ENCODE measurements at places on chromosomes 11 and 22.

GRCh38 chr22:29061773-29062172, at the start of gene C22orf31:
TSS of gene C22orf31 (minus strand) at chr22:29061831. CDS start at chr22:29061792, 39 bp downstream.
- no peak for DNase-seq

- DNase-seq = no peak
Observed at GRCh38 chr11:77149716-77150392, 21.8 kb downstream of the MYO7A start.

- DNase-seq = no peak
Observed at GRCh38 chr11:130404727-130405126, 23.7 kb downstream of the ADAMTS8 start.

GRCh38 chr11:8312986-8313385, 49.3 kb upstream of the LMO1 start:
- DNase-seq = no peak

GRCh38 chr11:3122775-3123201, 42.3 kb downstream of the OSBPL5 start:
- no peak for DNase-seq

DNA sequence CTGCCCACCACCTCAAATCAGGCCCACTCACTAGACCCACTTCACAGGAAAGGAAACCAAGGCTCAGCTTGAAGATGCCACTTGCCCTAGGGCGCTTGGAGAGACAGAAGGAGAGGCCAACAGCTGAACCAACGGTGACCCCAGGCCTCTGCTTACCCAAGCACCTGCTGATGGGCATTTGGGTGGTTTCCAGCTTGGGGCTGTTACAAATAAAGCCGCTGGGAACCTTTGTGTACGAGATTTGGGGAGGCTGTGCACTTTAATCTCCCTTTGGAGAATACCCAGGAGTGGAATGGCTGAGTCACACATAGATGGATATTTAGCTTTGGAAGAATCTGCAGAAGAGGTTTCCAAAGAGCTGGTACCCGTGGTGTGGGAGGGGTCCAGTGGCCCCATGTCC, 50.9 kb upstream of the LINC01488 start:
- DNase-seq = no peak

GRCh38 chr11:27722953-27723344, 22.7 kb upstream of the BDNF start:
- DNase-seq = no peak

- no peak for DNase-seq
Observed at GRCh38 chr11:128901653-128902514, 10.7 kb downstream of the KCNJ5 start.

DNA sequence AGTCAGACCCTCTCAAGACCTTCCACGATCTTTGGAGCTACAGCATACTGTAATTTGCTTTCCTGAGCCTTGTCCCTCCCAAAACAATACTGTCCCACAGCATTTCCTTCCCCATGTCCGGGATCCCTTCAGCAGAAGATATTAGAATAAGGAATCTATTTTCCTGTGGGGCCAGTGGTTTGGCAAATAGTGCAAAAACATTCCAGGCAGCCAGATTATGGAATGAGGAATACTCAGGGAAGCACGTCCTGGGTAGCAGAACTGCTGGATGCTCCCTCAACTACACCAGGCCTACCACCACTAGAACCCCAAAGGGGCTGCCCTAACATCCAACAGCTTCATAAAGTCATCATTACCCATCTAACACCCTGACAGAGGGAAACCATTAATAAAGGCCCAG, 61.5 kb downstream of the AAMDC start:
- no peak for DNase-seq

DNA sequence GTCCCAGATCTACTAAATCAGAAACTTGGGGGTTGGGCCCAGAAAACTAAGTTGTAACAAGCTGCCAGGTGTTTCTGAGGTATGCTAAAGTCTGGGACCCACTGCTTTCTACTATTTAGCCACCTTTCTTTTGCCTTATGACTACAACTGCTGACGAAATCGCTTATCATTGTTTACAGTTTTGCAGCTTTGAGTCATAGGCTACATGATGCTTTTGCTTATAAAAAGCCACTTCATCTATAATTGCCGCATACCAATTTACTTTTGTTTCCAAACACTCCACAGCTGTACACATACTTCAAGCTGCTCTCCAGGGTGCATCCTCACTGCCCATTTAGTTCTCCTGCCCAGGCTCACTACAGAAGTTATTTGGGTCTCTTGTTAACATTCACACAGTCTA, 144.7 kb downstream of the ENTHD1 start:
- DNase-seq = peak; percentile 24

DNA sequence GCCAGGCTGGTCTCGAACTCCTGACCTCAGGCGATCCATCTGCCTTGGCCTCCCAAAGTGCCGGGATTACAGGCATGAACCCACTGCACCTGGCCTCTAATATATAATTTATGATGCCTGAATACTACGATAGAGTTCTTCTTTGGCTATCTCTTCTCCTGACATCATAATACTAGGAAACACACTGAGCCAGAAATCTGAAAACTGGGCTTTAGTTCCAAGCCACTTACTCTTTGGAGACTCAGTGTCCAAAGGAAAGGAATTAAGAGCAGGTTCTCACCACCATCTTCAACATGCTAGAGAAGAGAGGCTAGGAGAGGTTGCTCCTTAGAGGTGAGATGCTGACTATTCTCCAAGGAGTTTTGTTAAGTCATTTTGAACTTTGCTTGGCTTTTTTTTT, 52.4 kb downstream of the UBASH3B start:
- DNase-seq = no peak

DNA sequence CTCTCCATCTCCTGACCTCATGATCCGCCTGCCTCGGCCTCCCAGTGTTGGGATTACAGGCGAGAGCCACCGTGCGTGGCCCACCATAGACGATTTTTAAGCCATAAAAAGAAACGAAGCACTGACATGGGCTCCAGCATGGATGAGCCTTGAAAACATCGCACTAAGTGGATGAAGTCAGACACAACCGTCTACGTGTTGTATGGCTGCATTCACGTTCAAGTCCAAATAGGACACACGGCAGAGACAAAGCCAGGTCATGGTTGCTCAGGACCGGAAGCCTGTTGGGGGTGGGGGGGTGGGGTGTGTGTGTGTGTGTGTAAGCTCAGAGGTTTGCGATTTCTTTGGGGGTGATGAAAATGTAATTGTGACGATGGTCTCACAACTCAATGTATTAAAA, 10.0 kb downstream of the RRP7A start:
- DNase-seq = no peak

GRCh38 chr11:92376146-92376599, 151.6 kb downstream of the FAT3 start:
- no peak for DNase-seq

GRCh38 chr11:69912161-69912910, 93.1 kb upstream of the FGF3 start:
- no peak for DNase-seq

GRCh38 chr22:45218976-45219375, 21.7 kb downstream of the KIAA0930 start:
- peak; percentile 22 for DNase-seq

GRCh38 chr11:127345819-127346459, 345.4 kb upstream of the KIRREL3 start:
- DNase-seq = peak; percentile 38

- no peak for DNase-seq
Observed at GRCh38 chr11:94924612-94925011, 48.7 kb downstream of the CWC15 start.

- no peak for DNase-seq
Observed at GRCh38 chr11:86269645-86270044, 25.1 kb downstream of the EED start.

DNA sequence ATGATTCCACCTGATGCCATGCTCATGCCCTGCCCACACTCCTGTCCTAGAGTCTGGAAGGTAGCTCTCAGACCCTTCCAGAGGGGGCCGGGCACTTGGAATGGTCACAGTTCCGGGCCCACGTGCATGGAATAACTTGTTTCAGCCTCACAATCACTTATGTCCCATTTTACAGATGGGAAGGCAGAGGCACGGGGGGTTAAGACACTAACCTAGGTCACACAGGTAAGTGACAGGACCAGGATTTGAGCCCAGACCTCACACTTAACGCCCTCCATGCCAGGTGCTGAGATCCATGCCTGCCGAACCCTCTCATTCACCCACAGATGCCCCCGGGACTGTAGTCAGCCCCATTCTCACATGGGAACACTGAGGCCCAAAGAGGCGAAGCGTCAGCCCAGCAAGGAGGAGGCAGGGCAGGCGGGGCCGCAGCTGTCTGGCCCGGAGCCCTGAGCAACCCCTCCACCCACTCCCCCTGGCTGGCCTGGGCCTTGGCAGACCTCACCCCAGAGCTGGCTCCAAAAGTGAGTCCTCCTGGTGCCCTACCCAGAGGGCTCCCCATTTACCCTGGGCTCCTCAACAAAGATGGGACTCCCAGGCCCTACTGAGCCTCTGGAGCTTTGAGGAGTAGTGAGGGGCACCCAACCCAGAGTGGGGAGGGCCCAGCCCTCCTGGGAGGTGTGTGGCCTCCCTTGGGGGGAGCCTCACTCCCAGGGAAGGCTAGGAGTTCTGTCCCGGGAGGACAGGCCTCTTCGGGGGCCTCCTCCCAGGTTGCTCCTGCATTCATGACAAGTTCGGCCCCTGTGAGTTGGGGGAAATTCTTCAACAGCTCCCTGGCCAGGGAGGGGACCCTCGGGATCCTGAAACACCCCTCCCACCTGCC, 2.4 kb upstream of the ALDH3B1 start:
- no peak for DNase-seq

DNA sequence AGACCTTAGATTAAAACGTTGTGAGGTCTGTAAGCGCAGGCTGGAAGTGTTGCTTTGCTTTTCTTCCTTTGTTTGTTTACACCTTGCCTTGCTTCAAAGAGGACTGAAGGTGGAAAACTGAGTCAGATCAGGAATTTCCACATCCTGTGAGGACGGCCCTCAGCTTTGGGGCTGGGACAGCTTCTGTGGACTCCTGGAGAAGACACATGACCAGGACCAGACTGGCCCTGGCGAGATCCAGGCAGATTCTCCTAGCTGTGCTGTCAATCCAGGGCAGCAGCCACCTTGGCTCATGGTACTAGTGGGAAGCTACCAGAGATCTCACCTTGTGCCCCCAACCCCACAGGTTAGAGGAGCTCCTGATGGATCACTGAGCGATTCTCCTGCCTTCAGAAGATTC, 1461.9 kb downstream of the TBC1D22A start:
- DNase-seq = no peak

- no peak for DNase-seq
Observed at GRCh38 chr11:10584071-10584501, 15.6 kb upstream of the LYVE1 start.

GRCh38 chr11:47731475-47731874, 16.3 kb upstream of the AGBL2 start:
- DNase-seq = no peak

DNA sequence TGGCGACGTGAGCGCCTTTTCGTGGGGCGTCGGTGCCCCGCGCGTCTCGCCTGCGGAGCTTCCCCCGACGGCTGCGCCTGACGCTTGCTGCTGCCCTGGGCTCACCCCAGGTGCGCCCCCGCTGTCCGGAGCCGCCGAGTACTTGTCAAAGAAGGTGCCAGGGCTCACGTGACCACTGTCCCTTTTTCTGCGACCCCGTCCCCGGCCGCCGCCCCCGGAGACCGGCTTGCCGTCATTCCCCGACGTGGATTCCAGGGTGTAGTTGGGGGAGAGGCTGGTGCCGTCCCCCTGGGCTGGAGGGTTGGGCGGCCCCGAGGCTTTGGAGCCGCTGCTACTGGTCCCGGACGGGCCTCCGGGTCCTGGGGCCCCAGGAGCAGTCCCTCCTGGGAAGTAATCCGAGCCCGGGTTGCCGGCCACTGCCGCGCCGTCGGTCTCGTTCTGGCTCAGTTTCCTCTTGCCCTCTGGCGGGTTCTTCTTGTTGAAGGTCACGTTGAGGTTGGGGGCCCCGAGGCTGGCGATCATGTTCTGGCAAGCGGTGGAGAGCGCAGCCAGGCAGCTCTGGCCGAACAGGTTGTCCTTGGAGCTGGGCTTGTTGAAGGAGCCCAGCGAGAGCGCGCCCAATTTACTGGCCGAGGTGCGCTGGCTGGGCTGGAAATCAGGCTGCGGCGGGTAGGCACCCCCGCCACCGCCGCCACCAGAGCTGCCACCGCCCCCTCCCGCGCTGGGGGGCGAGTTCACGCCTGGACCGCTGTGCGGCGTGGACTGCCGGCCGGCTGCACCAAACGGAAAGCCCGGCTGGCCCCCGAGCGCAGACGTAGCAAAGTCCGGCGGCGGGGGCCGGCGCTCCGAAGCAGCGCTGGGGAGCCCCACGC, 3.8 kb downstream of the MN1 start:
- no peak for DNase-seq

DNA sequence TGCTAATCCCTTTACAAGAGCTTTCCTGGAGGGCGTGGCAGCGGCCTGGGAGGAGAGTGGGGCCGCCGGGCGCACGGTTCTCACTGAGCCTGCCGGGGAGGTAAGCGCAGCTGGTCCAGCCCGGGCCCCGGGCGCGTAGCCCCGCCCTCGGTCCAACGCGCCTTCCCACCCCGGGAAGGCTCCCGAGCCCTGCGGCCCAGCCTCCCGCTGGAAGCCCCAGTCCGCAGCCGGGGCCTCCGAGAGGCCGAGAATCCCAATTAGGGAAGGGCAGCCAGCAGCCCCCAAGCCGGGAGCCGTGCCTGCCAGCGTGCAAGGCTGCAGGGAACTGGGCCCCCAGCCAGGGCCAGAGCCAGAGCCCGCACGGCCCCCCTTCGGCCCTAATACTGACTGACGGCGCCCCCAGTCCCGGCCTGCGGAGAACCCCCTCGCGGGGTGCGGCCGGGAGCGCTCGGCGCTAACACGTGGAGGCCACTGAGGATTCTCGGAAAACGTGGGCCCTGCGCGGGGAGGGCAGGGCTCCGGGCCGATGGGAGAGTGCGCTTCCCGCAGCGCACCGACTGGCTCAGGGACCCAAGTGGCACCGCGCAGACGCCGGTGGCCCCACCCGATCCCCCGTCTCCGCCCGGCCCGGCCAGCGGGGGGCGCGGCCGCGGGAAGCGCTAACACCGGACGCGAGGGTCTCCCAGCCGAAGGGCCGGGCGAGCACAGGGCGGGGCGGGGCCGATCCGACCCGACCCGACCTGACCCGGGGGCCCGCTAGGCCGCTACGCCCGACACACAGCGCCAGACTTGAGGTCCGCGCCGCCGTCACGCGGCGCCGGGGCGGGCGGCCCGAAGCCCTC, 5.7 kb downstream of the ZFTA start:
- peak; percentile 15 for DNase-seq

DNA sequence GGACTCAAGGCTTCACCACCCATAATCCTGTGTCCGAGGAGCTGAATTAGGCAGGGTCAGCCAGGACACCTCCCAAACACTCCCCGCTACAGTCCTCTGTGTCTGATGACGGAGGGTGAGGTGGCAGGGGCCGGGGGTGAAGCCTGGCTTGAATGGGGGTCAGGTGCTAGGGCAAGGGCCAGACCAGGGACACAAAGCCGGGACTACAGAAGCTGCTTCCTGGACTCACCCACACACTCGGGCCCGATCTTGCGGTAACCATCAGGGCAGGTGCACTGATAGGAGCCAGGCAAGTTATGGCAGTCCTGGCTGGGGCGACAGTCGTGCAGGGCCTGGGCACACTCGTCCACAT, 2.3 kb downstream of the EFEMP2 start:
- DNase-seq = no peak
